DMS153 (cell line): ENCODE measurements at places on chromosomes 7 and 10.

- DNase-seq = no peak
Observed at GRCh38 chr10:11112718-11113117, 95.0 kb downstream of the CELF2 start.

GRCh38 chr7:93601363-93601762, 26.8 kb upstream of the CALCR start:
- peak; percentile 26 for DNase-seq

- DNase-seq = no peak
Observed at GRCh38 chr10:90175161-90175681, 473.8 kb downstream of the KIF20B start.

DNA sequence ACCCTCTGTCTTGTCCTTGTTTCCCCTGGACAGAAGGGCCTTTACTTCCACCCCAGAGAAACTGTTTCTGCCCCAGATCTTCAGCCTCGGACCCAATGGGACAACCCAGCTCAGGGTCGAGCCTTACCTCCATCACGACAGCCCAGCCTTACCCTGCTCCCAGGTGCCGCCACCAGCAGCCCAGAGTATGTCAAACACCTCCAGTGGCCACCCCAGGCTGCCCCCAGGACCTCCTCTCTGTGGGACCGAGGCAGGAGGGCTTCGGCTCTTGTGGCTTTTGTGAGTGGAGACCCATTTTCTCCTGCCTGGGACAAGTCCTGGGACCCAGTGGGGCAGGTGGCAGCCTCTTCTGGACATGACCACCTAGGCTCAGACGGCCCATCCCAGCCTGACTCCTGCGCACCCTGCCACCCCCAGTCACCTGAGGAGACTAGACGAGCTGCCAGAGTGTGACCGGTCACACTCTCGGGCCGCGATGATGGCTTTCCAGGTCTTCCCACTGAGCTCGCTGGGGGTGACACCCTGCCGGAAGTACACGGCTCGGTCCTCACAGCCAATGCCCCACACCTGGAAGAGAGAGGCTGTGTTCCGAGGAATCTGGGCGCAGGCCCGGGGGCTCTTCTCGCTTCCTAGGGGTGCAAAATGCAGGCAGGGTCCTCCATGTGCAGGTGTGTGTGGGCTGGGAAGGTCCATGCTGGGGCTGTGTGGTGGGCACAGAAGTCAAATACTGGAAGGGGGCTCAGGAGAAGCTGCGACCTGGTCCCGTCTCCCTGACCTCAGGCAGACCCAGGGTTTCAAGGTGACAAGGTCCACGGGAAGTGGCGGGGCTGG, 15.5 kb downstream of the TECPR1 start:
- no peak for DNase-seq

DNA sequence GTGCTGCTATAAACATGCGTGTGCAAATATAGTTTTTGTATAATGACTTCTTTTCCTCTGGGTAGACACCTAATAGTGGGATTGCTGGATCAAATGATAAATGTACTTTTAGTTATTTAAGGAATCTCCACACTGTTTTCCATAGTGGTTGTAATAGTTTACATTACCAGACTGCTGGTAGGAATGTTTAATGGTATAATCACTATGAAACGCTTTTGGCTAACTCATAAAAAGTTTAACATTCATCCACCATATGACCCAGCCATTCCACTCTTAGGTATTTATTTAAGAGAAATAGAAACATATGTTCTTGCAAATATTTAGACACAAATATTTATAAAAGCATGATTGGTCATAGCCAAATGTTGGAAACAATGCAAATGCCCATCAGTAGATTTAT, 32.1 kb upstream of the TFEC start:
- DNase-seq = no peak

GRCh38 chr7:74026903-74027682, 880 bp upstream of the ELN start:
- DNase-seq = no peak

DNA sequence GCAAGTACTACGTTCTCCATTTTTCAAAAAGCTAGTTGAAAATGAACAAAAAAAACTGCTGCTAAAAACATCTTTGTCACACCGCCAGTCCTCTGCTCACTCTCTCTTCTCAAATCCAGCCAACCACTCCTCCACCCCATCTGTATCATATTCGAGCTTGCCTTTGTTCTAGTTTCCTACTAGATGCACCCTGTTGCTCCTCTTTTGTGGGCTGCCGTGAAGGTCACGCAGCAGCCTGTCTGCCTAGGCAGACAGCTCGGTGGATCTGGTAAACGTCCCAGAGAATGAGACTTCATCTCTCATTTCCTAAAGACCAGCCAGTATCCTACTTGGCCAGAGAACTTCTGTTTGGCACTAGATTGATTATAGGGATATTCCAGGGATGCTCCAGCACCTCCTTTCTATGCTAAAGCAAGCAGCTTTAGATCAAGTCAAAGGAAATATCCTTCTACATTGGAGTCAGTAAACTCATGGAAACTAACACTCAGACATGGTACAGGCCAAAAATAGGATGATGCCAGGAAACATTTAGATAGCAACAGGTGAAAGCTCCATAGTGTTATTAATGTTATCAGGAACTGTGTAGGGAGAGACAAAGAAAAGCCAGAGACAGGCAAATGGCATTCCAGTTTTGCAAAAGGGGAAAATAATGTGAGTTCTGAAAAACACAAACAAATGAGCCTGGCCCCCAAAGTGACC, 8.7 kb upstream of the PLXNA4 start:
- no peak for DNase-seq

GRCh38 chr10:131019696-131020095, 291.8 kb downstream of the TCERG1L start:
- DNase-seq = no peak

GRCh38 chr10:74047304-74047703, 49.4 kb downstream of the VCL start:
- no peak for DNase-seq

- DNase-seq = no peak
Observed at GRCh38 chr7:31734456-31734855, 47.4 kb downstream of the PPP1R17 start.

DNA sequence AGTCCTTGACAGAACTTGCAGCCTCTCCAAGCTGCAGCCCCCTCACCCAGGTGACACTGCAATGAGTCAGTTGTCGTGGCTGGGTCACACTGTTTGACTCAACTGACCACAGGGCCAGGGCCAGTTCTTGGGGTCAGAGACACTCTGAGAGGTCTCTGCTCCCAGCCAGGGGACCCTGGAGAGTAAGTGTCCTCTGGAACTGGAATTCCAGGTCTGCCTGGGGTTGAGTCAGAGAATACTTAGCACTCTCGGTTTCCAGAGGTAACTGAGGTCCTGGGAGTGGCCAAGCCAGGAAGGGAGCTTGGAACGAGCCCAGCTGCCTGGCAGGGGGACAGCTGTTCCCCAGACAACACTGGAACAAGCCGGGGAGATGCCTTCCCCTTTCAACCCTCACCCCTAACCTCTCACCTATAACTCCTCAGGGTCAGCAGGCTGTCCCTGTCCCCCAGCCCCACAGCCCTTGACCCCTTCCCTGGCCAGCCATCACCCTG, 2.2 kb upstream of the MYL10 start:
- no peak for DNase-seq

GRCh38 chr7:5693529-5693928, 87.9 kb downstream of the RNF216 start:
- no peak for DNase-seq

DNA sequence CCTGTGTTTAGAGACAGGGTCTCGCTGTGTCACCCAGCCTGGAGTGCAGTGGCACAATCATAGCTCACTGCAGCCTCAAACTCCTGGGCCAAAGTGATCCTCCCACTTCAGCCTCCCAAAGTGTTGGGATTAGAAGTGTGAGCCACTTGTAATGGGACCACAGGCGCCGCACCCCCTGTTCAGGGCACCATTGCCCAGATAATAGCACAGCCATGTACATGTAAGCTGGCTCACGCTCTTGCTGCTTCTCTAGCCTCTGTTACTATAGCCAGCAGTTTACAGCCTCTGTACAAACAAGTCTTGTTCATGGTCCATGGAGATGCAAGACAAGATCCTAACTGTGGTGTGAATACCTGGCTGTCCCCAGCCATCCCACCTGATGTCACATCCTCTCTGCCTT, 4.2 kb upstream of the MLXIPL start:
- DNase-seq = no peak

DNA sequence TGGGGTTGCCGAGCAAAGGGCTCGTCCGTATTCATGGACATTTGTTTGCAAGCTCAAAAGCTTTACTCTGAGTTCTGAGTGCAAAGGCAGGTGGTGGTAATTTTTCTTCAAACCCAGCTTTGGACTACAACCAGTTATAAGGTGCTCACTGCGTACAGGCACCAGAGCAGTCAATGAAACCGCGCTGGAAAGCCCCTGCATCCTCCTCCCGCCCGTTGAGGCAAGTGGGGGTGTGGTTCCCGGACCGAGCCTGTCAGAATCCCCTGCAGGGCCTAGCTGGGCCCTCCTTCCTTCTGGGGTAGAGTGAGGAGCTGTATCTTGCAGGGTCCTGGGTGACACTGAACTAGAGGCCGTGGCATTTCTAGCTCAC, 22.3 kb downstream of the AMZ1 start:
- DNase-seq = no peak

DNA sequence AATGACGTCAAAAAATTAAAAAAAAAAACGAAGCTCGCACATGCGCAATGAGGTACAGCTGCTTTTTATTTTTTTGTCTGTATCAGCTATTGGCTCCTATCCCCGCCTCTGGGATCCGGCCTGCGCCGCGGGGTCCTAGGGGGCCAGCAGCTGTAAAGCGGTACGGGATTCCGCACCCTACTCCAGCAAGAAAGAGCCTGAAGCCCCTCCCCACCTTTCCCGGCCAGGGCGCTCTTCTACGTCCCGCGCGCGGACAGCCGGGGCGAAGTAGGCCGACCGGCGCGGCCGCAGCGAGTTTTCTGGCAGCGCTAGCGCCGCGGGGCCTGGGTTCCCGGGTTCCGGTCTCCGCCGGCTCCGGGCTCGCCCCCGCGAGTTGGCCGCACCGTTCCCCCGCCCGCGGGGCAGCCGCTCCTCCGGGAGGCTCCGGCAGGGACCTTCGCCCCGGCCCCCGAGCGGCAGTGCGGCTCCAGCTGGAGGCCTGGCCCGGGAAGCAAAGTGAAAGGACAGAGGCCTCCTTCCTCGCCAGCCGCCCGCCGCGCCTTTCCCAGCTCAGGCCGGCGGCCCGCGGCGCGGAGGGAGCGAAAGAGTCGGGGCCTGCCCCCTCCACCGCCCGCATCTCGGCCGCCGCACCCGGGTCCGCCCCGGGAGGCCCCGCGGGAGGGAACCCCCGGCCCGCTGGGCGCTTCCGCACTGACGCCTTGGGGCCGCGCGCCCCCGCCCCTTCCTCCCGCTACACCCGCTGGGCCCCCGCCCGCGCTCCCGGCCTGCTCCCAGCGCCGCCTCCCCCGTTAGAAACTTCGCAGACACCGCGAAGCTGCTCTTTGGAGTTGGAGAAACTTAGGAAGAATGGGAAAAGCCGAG, 4.7 kb upstream of the SPAG6 start:
- peak; percentile 5 for DNase-seq

- DNase-seq = no peak
Observed at GRCh38 chr7:64893401-64893800, 9.7 kb upstream of the ZNF273 start.

- no peak for DNase-seq
Observed at GRCh38 chr7:80589631-80590030, 48.8 kb upstream of the CD36 start.

GRCh38 chr7:148911626-148912025, 27.5 kb upstream of the EZH2 start:
- DNase-seq = peak; percentile 3

DNA sequence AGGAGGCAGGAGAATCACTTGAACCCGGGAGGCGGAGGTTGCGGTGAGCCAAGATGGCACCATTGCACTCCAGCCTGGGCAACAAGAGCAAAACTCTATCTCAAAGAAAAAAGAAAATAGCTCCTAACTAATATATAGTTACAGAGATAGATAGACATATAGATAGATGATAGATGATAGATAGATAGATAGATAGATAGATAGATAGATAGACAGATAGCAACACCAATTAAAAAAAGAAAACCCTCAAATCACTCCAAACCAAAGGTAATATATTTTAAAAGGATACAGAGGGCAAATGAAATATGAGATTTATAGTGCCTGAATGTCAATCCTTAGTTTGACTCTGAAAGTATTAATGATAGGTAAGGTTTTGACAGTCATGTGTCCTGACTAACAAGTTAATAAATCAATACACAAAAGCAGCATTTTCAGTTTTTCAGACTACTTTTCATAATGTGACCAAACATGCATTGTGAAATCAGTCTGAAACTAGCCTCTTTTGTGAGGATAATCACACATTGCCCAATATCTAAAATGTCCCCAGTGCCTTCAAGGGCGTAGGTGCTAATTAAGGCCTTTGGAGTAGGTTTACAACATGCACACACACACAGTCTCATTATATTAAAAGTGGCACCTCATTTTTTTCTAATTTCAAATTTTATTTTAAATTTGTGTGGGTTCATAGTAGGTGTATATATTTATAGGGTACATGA, 61.2 kb downstream of the BPGM start:
- DNase-seq = no peak

DNA sequence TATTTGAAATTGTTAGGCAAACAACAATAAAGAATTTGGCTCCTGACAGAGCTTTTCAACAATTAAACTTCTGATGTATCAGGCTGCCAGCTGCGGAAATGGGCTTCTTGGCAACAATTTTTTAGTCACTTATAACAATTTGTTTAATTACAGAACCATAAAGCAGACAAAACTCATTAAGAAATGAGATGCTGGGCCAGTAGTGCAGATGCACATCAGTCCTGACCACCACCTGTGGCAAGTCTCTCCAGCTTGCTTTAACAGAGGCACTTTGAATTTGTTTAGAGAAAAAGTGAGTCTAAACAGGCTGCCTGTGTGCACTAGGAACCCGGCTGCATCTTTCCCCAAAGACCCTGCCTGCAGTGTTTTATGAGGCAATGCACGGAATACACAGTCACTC, 1124.4 kb downstream of the NXPH1 start:
- no peak for DNase-seq

- no peak for DNase-seq
Observed at GRCh38 chr10:33655165-33655815, 320.8 kb upstream of the NRP1 start.

DNA sequence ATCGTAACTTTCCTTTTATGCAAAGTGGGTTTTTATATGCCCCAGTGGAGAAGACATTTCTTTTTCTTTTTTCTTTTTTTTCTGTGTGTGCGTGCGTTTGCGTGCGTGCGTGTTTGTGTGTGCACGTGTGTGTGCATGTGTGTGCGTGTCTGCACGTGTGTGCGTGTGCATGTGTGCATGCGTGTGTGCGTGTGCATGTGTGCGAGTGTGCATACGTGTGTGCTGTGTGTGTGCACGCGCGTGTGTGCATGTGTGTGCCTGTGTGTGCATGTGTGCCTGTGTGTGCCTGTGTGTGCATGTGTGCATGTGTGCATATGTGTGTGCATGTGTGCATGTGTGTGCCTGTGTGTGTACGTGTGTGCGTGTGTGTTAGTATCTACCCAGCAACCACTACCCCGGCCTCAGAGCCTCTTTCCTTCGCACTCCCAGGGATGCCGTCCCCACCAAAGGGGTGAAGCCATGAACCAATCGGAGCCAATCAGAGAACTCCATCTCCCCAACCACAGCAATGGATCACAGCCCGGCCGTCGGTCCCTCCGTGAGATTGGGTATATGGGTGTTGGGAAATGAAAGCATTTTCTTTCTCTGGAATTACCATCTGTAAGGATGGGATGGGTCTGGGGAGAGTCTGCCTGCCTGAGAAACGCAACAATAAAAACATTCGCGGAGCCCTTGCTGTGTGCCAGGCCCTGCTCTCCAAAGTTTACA, 92.3 kb downstream of the ELFN1 start:
- no peak for DNase-seq

- no peak for DNase-seq
Observed at GRCh38 chr7:71548746-71549145, 416.8 kb downstream of the GALNT17 start.

- no peak for DNase-seq
Observed at GRCh38 chr7:44223362-44224079, 22.7 kb downstream of the YKT6 start.

- DNase-seq = no peak
Observed at GRCh38 chr7:158422887-158423560, 164.6 kb downstream of the PTPRN2 start.
